ENCODE measurements at places on chromosomes 11 and 22.

GRCh38 chr11:125072218-125072960 lies 9.3 kb downstream of the SLC37A2 start:
- no peak for DNase-seq

GRCh38 chr11:129281471-129282415 lies 89.6 kb upstream of the ARHGAP32 start:
- no peak for DNase-seq

DNA sequence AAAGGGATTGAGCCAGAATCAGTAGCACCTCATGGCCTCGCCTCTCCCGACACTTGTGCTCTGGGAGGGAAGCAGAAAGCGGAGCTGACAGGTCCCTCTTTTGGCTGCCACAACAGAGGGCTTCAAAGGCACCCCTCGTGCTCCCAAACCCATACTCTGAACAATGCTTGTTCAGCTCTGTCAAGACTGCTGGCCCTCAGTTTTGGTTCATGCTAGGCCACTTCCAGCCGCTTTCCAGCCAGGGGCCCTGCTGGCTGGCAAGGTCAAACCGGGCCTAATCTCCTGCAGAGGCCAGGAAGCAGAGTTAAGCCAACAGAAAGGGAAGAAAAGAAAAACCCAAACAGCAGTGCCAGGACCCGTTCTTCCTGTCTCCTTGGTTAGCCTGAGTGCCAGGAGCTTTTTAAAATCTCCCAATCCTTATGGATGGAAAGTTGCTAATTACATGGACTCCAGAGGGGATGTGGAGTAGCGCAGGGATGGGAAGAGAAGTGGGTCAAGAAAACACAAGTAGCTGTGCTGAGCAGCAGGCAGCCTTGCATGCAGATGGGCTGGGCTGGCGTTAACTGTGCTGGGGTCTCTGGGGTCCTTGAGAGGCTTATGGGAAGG lies 150.6 kb downstream of the GRIK4 start:
- DNase-seq, result no peak

DNA sequence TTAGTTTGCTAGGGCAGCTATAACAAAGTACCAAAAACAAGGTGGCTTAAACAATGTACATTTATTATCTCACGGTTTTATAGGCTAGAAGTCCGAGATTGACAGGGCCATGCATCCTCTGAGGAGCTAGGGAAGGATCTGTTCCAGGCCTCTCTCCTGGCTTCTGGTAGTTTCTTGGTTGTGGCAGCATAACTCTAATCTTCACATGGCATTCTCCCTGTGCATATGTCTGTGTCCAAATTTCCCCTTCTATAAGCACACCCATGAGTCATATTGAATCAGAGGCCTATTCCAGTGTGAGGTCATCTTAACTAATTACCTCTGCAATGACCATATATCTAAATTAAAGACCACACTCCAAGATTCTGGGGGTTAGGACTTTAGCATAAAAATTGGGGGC lies 31.3 kb upstream of the MMP13 start:
- peak; percentile 66 for DNase-seq

DNA sequence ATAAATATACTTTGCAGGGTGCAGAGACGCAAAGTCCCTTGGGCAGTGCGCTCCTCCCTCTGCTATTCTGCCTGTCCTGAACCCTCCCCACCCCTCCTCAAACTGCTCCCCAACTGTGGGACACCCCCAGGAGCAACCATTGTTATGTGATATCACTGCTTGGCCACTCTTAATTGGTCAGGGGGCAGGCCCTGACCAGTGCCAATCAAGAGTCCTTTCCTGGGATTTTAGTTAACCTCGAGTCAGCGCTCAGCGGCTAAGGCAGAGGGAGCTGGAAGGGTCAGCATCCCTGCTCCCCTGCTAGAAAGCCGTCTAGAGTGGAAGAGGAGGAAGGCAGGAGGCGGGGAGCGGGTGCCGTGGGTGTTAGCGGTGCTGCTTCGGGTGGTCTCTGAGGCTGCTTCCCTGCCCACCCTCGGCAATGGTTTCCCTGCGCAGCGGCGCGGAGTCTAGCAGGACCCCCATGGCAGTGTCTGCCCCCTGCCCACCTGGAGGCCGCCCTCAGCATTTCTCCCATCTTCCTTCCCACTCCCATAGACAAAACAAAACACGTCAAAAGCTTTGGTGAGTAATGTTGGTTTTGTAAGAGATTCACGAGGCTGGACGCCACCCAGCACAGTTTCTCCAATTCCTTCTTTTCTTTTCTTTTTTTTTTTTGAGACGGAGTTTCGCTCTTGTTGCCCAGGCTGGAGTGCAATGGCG lies 38.4 kb upstream of the A4GALT start:
- DNase-seq, result no peak

GRCh38 chr22:24810043-24810749 lies 4.2 kb downstream of the SGSM1 start:
- no peak for DNase-seq

- peak; percentile 49 for DNase-seq
Measured at GRCh38 chr22:49827853-49828598, at the start of gene BRD1. Gene BRD1 (minus strand): TSS chr22:49827873. CDS start chr22:49824317, 3,556 bp downstream.

DNA sequence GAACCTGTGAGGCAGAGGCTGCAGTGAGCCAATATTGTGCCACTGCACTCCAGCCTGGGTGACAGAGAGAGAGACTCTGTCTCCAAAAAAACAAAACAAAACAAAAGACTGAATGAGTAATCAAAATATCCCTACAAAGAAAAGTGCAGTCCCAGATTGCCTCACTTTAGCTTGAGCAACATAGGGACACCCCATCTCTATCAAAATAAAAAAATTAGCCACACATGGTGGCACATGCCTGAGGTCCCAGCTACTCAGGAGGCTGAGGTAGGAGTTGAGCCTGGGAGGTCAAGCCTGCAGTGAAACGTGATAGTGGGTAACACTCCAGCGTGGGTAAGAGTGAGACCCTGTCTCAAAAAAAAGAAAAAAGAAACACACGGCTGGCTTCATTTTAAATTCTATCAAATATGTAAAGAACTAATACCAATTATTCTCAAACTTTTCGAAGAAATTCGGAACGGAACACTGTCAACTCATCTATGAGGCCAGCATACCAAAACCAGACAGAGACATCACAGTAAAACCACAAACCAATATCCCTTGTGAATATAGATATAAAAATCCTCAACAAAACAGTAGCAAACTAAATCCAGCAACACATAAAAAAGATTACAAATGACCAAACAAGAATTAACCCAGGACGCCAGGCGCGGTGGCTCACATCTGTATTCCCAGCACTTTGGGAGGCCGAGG lies 12.9 kb downstream of the CHEK2 start:
- peak; percentile 30 for DNase-seq

GRCh38 chr11:116697639-116698038 lies 75.1 kb downstream of the BUD13 start:
- DNase-seq, result no peak
